ENCODE measurements at places on chromosomes 11 and 22.

GRCh38 chr11:128422576-128423370 lies 164.6 kb downstream of the ETS1 start:
- DNase-seq: no peak

DNA sequence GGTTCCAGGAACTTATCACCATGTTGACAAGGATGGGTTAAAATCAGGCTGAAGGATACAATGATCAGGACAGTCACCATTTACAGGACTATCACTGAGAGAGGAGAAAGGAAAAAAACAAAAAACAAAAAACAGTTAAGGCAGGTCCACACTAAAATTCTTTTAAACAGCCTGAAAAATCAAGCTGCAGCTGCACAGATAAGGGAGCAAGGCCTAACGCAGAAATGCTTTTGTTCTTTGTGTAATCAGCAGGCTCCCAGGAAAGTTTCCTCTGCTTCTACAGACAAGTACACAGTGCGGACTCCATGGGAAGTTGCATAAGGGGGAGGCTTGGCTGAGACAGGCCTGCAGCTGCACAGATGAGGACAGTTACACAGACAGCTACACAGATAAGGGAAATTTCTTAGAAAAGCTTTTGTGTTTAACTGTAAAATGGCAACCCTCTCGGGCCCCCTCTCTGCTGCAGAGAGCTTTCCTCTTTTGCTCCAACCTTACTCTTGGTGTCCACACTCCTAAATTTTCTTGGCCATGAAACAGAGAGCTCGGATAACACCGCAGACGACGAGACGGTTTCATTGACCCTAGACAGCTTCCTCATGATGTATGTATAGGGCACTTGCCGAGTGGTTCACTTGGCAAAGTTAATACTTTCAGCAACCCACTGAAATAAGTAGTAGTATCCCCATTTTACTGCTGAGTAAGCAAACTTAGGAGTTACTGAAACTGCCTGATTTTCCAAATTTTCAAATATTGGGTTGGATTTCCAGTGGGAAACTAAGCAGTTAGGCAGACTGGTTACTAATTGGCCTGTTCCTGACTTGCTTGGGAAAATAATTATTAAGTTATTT lies 45.5 kb downstream of the PIWIL3 start:
- no peak for DNase-seq

DNA sequence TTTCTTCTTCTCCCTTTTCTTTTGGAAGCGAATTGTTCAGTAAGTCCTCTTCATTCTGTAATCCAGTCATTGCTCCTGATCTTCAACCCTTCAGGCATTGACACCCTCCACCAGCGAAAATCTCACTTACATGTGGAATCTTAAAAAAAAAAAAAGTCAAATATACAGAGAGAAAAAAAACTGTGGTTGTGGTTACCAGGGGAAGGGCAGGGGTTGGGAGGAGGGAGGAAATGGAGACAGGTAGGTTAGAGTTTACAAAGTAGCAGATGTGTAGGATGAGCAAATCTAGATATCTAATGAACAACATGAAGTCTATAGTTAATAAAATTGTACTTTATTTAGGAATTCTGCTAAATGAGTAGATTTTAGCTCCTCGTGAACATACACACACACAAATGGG lies 17.7 kb upstream of the TMEM123 start:
- no peak for DNase-seq

- DNase-seq: peak; percentile 23
Measured at GRCh38 chr11:17719028-17719937, at the start of gene MYOD1. Gene MYOD1 (plus strand): TSS chr11:17719571. CDS start chr11:17719783, 212 bp downstream.

GRCh38 chr11:128379587-128380580 lies 207.5 kb downstream of the ETS1 start:
- DNase-seq: no peak

DNA sequence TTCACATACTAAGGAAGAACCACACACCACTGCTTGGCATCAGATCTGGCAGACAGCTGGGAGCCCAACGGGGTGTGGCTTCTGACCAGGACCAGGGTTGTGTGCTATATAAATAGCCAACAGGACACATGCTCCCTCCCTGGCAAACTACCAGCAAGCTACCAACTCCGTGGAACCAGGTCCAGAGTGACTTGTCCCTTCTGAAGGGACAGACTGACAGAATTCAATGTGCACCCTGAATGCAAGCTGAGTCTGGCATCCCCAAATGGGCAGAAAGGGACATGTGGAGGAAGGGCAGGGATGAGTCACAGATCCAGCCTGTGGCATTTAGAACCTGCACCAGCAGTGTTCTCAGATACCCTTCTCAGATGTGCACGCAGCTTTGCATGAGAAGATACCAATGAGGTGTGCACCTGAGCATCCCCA lies 92.9 kb downstream of the MICAL3 start:
- peak; percentile 63 for DNase-seq

DNA sequence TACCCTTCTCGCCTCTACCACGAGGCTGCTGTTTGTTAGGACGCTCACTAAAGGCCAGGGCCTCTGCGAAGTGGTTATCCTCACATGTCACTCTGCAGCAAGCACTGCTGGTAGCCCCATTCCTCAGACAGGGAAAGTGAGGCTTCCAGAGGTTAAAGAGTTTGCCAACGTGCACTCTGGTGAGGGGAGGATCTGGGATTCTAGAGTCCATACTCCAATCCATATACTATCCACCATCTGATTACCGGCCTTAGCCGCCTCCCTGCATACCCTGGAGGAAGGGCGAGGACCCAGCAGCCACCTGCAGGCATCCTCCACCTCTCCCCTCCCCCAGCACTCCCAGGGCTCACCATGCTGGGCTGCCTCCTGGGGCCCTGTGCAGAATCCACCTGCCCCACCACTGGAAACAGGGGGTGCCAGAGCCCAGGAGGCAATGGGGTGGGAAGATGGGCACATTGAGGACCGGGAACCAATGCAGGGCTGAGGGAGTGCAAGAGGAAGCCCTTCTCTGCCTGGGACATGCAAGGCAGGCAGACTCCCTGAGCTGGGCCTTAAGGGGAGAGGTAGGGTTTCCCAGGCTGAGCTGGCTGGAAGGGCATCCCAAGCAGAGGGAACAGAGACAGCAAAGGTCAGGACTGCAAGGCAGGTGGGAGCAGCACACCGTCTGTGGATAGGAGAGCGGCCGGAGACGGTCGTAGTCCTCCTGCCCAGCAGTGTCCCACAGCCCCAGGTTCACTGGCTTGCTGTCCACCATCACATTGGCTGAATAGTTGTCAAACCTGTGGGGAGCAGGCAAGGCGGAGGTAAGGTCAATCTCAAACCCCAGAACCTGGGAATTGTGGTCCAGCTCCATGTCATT lies 11.7 kb downstream of the RAC2 start:
- DNase-seq: no peak

DNA sequence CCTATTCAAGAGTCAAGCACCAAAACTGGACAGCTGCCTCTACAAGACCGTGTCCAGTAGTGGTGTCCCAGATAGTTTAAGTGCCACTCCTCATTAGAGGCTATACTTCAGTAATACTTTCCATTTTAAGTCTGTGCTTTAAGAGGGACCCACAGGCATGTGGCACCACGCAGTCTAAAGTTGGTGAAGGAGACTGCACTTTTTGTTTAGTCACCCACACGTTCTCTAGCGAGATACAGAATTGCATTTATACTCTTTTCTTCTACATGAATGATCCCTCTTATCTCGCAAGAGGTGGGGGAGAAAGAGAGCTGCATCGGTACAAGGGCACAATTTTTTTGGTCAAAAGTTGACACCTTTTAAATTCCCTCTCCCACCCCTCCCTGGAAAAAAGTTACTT lies 41.5 kb downstream of the DDX6 start:
- DNase-seq: no peak

- DNase-seq: no peak
Measured at GRCh38 chr11:129815596-129816461, at the start of gene TMEM45B. Gene TMEM45B (plus strand): TSS chr11:129815848. CDS start chr11:129852483, 36,635 bp downstream.

DNA sequence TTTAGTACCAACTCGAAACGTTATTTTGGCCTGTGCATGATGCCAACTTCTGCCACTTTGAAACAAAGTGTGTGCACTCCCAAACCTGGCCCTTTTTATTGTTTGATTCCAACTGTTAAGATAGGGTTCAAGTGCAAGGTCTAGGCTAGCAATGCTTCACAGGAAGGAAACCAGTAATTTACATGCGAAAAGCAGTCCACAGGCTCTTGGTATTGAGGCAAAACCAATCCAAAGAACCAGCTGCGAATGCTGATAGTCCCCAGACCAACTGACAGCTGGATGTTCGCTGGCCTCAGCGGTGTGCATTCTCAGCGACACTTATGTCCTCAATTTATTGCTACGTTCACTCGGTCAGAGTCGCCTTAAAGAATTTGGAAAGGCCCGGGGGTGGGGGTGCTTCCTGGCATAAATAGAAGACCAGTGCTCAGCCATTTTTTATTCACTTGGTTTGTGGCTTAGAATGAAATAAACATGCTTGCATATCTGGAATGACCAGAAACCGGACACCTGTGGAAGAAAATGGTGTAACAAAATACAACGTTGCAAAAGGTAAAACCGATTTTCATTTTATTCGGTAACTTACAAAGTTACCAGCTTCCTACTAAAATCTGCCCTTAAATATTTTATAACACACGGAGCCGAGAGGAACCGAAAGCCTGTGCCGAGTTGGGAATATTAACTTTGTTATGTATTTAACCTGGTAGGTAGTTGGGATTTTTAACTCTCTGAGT lies 1.6 kb downstream of the CPT1A start:
- no peak for DNase-seq

GRCh38 chr22:45925811-45926351 lies 51.1 kb downstream of the WNT7B start:
- no peak for DNase-seq

DNA sequence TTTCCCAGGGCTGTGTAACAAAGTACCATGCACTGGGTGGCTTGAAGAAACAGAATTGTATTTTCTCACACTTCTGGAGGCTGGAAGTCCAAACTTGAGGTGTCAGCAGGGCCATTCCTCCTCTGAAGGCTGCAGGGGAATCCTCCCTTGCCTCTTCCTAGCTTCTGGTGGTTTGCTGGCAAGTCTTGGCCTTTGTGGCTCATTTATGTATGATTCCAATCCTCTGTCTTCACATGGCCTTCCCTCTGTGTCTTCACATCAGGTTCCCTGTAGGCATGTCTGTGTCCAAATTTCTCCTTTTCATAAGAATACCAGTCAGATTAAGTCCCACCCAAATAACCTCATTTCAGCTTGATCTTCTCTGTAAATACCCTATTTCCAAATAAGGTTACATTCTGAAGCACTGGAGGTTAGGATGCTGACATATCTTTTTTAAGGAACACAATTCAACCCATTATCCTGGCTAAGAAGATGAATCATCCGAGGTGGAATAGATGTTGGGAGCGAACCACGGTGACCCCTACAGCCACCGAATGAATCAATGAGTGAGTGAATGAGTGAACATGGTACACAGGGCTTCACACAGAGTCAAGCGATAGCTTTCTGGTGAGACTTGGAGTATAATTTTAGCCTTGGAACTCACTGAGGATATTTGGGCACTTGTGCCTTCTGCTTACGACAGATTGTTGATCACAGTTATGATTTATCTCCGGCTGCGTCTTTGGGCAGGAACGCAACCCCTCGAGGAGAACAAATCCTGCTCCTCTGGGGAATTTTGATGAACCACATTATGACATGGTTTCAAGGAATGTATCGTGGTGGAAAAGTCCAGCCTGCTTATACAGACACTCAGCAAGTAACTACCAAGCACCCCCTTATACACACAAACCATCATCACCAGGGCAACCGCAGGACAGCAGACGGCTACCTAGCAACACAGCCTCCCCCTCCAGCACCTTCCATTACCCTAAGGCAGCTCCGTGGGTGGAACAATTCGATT lies 34.3 kb upstream of the MICAL2 start:
- peak; percentile 96 for DNase-seq

DNA sequence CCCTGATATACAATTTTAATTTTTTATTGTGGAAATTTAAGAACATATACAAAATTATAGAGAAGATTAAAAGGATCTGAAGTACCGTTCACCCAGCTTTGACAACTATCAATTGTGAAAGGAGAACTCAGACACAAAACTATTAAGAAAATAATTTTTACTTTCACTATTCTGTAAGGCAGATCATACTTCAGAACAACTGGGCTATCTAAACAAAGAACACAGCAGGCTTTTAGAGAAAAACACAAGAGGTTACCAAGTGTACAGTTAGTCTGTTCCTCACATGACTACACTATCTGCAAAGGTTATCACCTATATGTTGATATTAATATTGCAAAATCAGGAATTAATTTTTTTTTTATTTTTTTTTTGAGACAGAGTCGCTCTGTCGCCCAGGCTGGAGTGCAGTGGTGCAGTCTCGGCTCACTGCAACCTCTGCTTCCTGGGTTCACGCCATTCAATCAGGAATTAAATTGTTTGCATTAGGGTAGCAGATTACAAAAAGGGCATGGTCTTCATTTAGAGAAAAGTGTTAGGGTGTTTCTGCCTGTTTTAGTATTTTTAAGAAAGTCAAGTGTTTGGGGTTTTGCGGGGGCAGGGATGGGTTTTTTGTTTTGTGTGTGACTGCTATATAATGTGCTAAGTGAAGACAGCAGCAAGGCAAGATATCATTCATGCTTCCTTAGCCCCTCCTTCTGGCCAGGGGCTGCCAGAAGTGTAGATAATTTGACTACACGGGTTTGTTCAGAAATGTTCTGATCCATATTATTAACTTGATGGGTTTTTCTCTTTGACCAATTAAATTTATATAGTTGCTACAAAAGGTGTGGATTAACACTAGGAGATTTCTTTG lies 27.6 kb upstream of the SIK2 start:
- no peak for DNase-seq

DNA sequence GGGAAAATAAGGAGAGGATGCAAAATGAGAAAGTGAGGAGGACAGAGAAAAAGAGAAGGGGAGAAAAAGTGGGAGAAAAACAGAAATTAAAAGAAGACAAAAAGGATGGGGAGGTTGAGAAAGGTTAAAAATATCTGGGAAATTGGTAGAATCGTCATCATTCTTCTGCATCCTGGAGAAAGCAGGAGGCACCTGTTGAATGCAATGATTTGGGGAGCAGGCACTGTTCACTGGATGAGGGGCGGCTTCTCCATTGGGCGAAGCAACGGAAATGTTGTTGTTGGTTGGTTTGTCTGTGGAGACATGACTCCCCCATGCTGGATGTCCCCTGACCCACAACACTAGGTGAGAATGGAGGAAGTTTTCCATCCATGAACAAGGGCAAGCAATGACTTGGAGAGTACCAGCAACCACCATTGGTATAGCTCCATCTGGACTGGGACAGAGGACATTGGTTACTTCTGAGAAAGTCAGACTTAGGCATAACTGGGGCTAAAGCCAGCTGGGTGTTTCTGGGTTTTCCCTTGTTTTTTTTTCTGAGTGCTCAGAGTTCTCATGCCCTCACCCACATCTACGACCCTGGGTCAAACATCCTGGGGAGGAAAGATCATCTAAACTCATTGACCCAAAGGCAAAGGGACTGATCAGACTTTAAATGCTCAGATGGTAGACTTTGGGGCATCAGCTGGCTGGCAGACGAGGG lies 11.9 kb upstream of the CD44 start:
- DNase-seq: no peak

- DNase-seq: no peak
Measured at GRCh38 chr11:115996808-115997188, 492.6 kb upstream of the CADM1 start.

DNA sequence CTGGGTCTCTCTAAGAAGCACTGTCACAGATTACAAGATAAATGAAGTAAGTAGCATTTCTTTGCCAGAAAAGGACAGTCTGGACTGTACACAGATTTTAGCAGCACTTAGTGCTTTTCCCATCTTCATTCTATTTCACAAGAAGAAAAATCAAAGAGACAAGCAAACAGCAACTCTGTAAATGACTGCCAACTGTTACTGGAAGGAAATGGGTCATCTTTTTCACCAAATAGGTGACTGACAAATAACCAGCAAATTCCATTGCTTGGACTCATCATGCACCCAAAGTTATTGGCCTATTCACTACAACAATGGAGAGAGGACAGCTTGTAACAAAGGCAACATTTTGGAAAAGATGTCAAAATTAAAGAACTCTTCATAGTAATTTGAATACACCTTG lies 28.9 kb upstream of the CARD18 start:
- DNase-seq: peak; percentile 37

- no peak for DNase-seq
Measured at GRCh38 chr11:116693593-116694348, 79.0 kb downstream of the BUD13 start.
